ENCODE measurements at places on chromosomes 11 and 22.

DNA sequence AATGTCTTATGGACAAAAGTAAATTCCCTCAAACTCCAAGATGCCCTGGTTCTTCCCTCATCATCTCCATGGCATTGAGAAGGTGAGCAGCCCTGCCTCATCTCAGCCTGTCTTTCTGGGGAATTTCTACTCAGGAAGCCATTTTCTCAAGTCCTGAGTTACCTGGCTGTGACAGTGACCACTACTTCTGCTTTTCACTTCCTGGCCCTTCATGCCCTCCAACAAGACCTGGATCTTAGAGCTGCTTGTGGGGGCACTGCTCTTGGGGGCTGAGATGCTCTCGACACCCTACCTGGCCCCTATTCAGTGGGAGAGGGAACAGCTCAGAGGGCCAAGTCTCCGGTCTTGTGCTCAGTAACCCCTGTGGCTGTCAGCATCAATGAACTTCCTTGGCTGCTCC lies 5.5 kb upstream of the IGSF22 start:
- no peak for DNase-seq

DNA sequence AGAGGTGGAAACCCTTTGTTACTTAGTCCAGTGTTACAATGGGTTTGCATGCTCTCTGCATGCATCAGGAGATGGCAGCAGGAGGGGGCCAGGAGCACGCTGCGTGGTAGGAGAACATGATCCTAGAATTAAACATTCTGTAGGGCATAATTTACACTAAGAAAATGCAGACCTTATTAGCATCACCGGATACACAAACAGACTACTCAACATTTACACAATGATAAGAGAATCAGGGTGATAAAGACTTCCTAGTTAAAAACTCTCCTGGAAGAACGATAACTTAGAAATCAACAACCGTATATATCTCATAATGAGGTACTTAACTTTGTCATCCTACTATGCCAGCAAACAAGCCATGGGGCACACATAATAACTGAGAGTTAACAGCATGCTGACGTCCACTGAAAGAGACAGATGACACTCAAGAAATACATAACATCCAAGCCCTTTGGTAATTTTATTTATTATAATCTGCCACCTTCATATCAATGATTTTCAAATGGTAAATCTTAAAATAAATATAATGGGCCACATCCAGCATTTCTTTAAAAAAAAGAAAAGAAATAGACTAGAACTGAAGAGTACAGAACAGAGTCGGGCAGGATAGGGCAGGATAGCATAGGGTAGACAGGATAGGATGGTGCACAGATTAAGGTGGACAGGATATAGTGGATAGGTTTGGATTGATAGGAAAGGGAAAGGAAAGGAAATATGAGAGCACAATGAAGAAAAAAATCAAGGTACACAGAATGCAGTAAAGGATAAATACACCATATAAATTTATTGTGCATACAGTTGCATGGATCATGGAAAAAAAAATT lies 27.5 kb downstream of the CADM1 start:
- no peak for DNase-seq

GRCh38 chr22:49760280-49760629 lies 67.4 kb downstream of the BRD1 start:
- no peak for DNase-seq

DNA sequence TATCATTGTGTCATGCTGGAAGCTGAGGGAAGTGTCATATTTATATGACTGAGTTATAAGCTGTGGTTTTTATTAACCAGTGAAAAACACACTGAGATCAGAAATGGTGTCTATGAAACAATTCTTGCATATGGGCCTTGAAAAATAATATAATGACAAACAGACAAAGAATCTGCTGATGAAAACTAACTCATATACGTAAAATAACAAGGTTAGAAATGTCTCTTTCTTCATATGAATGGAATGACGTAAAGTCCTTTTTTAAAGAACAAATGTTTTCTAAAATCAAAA lies 48.8 kb upstream of the PHF21B start:
- no peak for DNase-seq

DNA sequence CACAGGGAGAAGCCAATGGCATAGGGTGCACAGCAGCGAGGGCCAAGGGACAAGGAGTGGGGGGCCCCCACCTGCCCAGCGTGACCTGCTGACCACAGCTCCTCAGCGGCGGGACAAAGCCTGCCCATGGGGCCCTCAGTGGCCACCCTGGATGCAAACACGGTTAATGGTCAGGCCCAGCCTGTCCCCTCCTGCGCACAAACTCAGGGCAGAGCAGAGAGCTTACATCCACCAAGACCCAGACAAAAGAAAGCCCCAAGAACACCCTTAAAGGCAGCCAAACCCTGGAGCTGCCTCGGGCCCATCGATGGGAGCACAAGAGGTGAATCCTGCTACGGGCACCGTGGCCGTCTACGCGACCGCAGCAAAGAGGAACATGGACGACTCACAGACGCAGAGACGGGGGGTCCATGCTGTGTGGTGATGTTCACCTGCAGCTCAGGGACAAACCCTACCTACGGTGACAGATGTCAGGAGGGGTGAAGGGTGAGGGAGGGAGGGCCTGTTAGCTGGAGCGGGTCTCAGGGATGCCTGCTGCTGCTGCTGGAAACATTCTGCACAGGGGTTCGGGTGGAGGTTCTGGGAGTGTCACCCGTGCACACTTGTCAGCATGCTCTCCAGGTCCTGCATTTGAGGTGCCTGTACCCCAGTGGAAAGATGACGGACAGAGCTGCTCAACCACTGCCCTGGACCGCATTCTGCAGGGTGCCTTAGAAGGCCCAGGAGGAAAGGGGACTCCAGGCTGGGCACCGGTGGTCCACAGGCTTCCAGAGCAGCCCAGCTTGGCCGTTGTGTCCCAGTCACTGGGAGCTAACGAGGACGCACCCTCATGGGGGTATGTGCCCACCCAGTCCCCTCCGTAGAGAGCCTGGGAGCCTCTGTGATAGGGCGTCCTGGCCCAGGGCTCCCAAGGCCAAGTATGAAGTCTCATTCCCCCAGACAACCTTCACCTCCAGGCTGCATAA lies 11.6 kb downstream of the ASCL2 start:
- no peak for DNase-seq
